RPMI7951 (cell line): ENCODE measurements at places on chromosomes 4 and X. TPM values are rescaled to one million over a fixed set of nuclear protein-coding genes. Genes with fewer than 3 reads are reported as not detected.

The DIPK2B gene
- not detected in 2 replicates for total RNA-seq

The MAGEA2B gene
- total RNA-seq, result 16.1 and 16.7 TPM in 2 replicates

The ADGRL3 gene
- not detected in 2 replicates for total RNA-seq

The GTPBP6 gene
- total RNA-seq, result 15.9 and 22.8 TPM in 2 replicates

The PASD1 gene
- not detected in 2 replicates for total RNA-seq

The SEPSECS gene
- 4.9 and 5.3 TPM in 2 replicates for total RNA-seq

The SOD3 gene
- 1.2 and 1.9 TPM in 2 replicates for total RNA-seq

The UGT2B17 gene
- not detected in 2 replicates for total RNA-seq

The BMX gene
- not detected in 2 replicates for total RNA-seq

The HSFX2 gene
- 0.29 and 0.96 TPM in 2 replicates for total RNA-seq

GRCh38 chr4:151753056-151753455, 7.8 kb downstream of the GATB start:
- DNase-seq, result no peak

DNA sequence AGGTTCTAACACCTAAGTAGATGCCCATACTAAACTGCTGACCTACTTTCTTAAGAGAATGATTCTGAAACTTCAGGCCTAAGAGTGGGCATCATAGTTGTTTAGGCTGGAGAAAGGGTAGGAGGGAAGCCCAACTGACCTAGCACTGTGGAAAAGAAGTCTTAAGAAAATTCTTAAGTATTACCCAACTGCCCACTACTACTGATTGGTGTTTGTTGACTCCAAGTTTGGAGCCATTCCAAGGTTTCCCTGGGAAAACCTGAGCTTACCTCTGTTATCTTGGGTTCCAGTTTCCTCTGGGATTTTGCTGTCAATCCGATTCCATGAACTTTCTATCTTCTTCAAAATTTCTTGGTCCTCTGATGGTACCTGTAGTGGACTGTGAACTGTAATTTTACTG, 23.9 kb downstream of the ANKRD17 start:
- DNase-seq, result no peak

GRCh38 chr4:53676402-53676871, 85.2 kb upstream of the LNX1 start:
- peak; percentile 61 for DNase-seq

GRCh38 chrX:122868631-122869030, 315.4 kb upstream of the GRIA3 start:
- peak; percentile 73 for DNase-seq

DNA sequence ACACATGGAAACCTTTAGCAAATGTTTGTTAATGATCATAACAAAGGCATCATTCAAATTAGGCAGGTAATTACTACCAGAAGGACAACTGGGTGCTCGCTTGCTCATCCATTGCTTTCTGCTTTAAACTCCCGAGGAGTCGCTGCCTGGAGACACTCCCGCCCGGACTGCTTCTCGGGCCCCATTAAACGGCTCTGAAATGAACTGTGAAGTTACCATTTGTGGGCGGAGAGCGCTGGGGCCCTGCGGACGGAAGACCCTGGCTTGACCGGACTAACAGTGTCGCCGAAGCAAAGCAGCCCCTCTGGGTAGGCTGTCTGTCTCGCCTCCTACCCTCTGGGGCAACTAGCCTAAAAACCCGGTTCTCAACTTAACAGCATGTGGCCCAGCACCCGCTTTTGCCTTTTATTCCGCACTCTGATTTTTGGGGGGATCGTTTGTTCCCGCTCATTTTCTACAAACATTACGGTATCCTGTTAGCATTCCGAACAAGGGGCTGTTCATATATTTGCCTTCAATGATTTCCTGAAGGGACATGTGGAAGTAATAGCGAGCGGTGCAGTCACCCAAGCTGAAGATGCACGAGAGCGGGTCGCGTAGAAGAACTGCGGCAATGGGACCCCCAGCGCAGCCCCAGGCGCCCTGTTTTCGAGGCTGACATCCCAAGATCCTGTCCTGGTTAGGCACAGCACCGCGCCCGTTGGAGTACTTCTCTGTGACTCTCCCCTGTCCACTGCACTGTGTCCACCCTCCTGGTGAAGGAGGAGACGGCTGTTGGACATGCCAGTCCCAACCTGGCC, 1.6 kb upstream of the PDGFRA start:
- peak; percentile 76 for DNase-seq

- DNase-seq, result no peak
These were observed 12.1 kb upstream of the ARAP2 start for GRCh38 chr4:36256398-36256891.

- no peak for DNase-seq
These were observed 4.5 kb downstream of the TSR2 start for GRCh38 chrX:54444752-54445151.

- DNase-seq, result no peak
These were observed 37.9 kb upstream of the HMX1 start for GRCh38 chr4:8909548-8909947.

GRCh38 chr4:3686753-3687152, 79.4 kb upstream of the ADRA2C start:
- no peak for DNase-seq

DNA sequence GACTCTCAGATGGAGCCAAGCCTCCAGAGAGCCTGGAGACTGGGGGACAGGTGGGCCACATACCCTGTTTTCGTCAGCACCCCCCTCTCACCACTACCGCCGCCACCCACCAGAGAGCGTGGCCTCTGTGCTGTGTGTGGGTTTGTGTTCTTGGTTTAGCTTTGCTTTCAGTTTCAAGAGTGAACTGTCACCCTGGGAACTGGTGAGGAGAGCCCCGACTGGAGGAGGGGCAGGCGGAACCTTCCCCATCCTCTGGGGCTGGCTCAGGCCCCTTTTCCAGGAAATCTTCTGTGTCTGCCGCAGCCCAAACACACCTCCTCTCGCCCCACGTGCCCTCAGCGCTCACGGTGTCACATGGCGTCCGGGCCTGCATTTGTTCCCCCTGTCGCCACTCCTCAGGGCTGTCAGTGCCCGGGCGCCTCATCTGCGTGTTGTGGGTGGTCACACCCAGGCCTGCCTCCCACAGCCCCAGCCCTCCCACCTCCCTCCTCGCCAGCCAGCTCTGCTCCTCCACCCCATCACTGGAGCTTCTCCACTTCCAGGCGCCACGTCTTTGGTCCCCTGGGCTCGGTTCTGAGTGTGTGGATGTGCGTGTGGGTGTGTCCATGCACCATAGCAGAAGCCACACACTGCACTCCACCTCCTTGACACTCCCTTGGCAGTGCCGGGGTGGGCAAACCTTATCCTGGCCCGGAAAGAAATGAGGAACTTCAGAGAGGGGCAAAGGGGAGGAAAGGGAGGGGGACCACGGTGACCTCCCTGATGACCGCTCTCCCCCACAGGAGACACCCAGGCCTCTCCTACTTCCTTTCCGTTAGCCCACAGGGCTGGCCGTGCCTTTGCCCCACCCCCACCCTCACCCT, 27.8 kb downstream of the ELF4 start:
- DNase-seq, result no peak

DNA sequence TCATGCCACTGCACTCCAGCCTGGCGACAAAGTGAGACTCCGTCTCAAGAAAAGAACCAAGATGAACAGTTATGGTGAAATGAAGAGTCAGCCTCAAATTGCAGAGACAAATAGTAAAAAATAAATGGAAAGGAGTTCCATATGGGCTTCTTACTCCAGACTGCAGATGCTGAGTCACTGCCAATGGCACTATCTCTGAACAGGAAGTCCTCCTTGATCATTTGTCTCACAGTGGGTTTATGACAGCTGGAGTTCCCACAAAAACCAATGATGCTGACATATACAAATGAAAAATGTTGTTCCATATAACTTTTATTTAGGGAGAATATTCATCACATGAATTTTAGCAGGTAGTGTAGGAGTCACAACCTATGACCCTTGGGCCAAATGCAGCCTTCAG, 631.6 kb downstream of the PCDH18 start:
- no peak for DNase-seq

GRCh38 chr4:95142932-95143331, 385.2 kb downstream of the BMPR1B start:
- no peak for DNase-seq

DNA sequence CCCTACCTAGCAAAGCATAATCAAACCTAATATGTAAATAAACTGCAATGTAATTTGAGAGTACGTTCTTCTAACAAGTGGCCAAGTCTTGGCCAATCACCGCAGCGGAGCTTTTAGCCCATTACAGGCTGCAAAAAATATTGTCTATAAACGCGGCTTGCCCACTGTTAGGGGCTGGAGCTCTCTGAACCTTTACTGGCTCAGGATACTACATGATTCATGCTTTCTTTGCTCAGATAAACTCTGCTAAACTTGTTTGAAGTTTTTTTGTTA, 990 bp upstream of the HADH start:
- DNase-seq, result no peak

DNA sequence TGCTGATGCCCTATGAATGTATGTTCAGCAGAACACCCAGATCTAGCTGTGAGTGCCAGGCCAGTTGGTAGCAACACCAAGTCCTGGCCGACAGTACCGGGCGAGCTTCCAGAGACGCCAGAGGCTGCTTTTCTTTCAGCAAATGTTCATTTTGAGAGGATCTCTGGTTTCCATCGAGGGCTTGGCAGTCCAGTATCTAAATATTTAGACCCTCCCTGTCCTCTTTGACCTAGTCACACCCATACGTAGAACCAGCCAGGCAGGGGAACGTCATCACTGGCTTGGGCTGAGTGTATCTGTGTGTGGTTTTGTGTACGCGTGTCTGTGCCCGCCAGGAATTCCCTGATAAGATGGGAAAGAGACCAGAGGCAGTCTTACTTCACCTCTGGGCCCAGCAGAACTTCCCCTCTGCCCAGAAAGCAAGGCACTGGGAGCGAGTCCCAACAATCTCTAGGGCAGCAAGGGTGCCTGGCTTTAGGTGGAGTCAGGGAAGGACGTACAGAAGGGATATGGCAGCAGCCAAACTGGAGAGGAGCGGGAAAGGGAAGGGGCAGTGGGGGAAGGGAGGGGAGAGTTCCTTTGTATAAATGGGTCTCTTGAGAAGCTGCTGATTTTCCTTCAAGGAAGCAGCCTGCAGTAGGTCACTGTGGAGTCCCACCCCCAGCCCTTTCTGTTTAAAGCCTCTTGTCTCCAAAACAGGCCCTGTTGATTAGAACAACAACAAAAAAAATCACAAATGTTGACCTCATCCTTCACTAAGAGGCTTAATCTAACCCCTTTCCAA, 15.0 kb upstream of the ELF4 start:
- no peak for DNase-seq

DNA sequence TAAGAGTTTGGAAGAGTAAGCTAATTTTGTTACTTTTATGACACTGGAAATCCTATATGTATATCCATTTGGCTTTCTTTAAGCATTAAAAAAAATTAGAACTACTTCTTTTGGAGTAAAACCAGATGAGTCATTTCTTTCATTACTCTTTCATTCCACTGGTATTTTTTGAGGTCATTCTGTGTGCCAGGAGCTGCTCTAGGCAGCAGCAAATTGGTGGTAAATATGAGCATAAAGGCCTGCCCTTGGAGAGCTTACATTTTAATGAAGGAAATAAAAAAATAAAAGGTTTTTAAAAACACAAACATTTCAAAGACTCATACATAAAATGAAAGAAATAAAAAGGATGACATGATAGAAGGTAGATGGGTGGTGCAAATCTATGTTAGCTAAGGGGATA, 37.4 kb downstream of the MID1 start:
- peak; percentile 64 for DNase-seq

- no peak for DNase-seq
These were observed 48.3 kb upstream of the GUCY1A1 start for GRCh38 chr4:155618183-155618838.
